ENCODE measurements at places on chromosomes 6 and 20.

- DNase-seq, result peak; percentile 88
Observed at GRCh38 chr6:52995913-52996645, 995 bp upstream of the GSTA4 start.

- peak; percentile 71 for DNase-seq
Observed at GRCh38 chr20:19757487-19758132, 448 bp upstream of the RIN2 start.

GRCh38 chr6:87667032-87667431 lies 35.0 kb downstream of the AKIRIN2 start:
- no peak for DNase-seq

GRCh38 chr6:151242420-151242861 lies 2.7 kb downstream of the AKAP12 start:
- DNase-seq, result peak; percentile 26

- peak; percentile 66 for DNase-seq
Observed at GRCh38 chr6:158972241-158973233, 27.5 kb downstream of the RSPH3 start.

DNA sequence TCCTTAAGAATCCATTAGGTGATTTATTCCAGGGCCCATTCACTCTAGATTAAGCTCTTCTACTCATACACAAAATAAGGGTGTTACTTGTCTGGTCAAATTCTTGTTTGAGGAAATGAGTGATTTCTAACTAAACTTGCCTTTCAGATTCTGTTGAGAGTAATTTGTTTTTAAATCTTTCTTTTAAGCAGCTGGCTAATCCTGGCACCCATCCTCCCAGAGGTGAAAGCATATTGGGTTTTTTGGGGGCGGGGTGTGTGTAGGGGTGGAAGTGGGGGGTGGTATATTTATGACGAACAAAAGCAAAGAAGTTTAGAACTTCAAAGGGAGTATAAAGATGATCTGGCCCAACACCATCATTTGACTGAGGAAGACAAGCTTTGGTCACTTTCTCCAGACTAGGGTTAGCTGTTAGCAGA lies 94.7 kb downstream of the RTN4IP1 start:
- DNase-seq, result no peak

DNA sequence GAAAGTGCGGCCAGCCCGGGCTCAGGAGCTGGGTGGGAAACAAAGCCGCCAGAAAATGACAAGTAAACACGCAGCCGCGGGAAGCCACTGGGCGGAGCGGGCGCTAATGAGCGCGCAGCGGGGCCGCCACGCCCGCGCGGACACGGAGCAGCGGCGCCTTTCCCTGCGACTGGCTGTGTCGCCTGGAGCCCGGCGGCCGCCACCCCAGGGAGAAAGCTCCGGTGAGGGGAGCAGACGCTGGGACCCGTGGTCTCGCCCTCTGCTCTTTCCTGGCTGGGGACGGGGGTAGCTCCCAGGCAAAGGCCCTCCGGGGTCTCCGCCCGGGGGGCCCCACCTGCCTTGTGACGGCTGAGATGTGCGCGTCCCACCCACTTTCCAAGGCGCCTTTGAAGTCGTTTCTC lies 54.9 kb downstream of the PRR18 start:
- DNase-seq, result no peak

DNA sequence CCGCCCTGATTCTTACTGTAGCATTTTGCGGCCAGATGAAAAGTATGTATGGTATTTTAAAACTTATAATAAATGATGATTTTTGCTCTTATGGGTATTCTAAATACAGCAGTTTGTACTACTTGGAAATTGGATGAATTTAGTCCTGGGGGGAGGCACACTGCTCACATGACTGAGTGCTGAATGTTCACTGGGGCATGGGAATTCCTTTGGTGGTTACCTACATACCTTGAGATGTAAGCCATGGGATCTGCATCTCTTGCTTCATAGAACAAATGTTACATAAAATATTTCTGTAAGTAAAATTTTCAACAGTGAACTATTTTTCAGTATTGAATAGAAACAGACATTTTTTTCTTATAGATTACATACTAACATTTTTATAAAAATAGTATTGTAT lies 71.1 kb downstream of the FIG4 start:
- DNase-seq, result no peak

DNA sequence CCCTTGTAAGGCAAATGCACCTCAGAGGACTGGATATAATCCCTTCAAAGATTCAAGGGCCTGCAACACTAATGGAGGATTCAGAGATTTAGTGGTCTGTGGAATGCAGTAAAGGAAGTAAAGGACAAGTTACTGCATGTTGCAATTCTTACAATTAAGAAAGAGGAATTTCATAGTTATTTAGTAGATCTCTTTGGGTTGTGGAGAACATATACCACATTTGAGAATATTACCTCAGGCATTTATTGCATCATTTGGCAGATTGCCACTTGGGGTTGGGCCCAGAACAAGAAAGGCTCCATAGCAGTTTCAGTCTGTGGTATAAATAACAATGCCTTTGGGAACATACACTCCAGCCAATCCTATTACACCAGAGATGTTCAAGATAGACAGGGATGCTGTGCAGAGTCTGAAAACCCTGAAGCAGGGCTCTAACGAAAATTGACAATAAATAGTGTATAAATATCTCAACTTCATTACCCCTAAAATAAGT lies 20.9 kb upstream of the EPM2A start:
- DNase-seq, result peak; percentile 95

GRCh38 chr6:14059791-14060436 lies 57.7 kb upstream of the CD83 start:
- no peak for DNase-seq

- DNase-seq, result no peak
Observed at GRCh38 chr6:160260367-160260766, 1.7 kb upstream of the SLC22A2 start.

DNA sequence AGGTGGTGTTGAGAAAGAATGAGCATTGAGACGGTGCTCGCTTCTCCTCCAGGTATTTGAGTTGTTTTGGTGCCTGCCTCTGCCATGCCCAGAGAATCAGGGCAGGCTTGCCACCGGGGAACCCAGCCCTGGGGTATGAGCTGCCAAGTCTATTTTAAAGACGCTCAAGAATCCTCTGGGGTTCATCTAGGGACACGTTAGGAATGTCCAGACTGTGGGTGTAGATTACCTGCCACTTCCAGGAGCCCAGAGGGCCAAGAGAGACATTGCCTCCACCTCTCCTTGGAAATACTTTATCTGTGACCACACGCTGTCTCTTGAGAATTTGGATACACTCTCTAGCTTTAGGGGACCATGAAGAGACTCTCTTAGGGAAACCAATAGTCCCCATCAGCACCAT lies 28.3 kb downstream of the SAYSD1 start:
- DNase-seq, result no peak

- no peak for DNase-seq
Observed at GRCh38 chr6:88760091-88760490, 203.3 kb downstream of the RNGTT start.

DNA sequence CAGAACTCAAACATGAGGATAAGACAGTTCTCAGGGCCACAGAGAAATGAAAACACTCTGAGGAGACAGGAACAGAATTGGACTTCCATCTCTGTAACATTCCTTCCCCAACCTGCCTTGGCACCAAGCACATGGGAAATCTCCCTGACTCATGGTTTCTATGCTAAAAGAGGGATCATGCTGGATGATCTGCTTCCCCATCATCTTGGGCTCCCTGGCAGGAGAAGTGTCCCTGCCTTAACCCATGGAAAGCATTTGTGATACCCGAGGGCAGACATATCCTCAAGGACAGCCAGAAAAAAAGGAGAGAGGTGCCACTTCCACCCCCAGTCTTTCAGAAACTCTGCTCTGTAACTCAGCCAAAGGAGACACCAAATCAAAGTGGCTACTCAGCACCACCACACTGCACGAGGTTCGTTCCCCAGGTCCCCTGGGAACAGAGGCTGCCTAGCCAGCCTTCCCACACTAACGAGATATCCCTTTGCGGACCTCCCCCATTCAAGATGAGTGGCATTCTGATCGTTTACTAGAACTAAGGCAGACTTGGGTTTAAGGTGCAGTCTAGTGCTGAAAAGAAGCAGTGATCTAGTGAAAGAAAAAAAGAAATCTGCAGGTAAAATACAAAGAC lies 34.8 kb downstream of the BLOC1S5 start:
- DNase-seq, result peak; percentile 52

DNA sequence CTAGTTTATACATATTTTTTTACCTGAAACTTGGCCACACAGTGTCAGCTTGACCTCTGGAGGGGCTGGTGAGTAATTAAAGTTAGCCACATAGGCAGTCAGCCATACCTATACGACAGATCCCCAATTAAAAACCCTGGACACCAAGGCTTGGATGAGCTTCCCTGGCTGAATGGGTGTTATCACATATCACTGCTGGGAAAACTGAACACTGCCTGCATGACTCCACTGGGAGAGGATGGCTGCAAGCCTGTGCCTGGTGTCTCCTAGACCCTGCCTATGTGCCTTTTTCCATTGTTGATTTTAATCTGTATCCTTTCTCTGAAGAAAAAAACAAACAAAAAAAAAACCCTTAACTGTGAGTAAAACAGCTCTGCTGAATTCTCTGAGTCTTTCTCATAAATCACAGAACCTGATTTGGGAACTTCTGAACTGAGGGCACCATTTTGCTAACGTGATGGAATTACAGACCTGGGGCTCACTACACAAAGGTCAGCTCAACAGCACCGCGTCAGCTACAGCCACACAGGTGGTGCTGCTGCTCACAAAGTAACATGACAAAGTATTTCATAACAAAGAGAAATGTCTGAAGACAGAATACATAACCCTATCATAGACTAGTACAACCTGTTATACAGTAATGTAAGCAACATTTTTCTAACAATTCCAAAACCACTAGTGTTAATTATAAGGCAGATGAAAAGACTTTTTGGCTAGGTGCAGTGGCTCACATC lies 97.0 kb downstream of the SLC23A2 start:
- DNase-seq, result no peak

- DNase-seq, result no peak
Observed at GRCh38 chr20:50310673-50311051, 120.0 kb downstream of the CEBPB start.

DNA sequence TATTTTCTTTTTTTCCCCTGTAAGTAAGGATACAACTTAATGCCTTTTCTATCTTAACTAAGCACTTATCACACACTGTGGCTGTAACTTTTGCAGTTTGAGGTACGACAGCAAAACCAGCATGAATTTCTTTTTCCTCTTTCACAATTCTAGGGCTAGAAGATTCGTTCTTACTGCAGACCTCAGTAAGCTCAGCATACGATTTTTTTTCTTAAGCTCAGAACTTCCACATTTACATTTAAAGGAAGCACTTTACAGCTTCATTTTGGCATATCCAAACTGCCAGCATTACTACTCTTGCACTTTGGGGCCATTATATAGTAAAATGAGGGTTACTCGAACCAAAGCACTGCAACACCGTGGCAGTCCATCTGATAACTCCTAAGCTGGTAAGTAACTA lies 889 bp upstream of the CHMP4B start:
- DNase-seq, result no peak

DNA sequence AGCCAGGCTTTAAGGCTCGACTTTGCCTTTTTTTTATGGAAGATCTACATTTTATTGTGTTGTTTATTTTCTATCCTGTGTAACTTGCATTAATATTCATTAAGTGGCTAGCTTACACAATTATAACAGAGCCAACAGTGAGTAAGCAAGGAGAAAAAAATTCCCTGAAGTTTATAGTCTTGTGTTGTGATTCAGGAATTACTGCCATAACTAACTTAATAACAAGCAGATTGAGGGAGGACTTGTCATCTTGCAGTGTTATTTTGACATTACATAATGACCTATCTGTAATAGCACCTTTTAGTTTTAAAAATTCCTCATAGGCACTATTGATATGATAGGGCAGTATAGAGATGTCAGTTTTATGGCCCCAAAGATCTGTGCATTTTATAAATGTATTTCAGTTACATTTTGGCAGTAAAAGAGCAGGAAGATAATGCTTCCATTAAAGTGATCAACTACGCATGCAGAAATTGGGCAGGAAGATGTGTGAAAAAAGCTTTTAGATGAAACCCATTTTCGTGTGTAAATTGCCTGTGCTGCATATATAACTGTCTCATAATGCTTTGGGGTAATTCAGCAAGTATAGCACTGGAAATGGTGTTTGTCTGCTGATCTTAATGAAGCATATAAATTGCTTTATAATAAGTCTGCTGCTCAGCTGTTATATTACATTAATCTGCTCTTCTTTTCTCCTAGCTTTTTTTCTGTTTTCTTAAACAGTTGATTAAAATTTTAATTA lies 123.0 kb downstream of the SMAP1 start:
- peak; percentile 12 for DNase-seq

DNA sequence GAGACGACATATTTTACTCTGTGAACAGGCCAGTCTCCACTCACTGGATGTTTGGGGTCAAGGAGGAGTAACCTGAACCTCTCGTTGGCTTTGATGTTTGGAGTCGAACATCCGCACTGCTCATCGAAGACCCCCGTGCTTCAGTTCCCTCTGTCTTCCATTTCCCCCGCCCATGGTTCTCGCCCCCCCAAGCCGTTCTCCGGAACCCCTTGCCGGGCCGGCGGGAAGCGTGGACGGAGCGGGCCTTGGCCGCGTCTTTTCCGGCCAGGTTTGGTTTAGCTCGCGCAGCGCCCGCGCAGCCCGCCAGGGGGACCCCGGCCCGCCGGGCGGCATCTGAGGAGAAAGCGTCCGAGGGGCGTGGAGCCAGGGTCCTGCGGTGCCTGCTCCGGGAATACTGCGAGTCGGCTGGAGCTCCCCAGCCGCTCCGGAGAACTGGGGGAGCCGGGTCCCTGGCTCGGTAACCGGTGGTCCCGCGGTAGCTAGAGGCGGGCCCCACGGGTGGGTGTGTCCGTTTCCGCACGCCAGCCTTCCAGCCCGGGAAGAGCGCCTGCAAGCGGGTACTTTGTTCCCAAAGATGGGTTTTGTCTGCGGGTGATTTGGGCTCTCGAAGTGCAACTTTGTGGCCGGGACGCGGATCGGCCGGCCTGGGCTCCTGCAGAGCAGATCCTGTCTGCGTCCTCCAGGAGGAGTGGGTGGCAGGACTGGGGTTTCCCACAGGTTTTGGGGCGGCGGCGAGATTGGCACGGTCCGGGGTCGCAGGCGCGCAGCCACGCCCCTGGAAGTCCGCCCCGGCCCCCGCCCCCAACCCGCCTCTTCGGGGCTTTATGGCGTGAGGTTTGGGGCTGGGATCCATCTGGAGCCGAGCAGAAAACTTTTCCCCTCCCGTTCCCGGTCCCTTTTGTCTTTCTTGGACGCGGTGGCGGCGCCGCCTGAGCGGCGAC lies at the start of gene TMEM200A:
TSS of gene TMEM200A (plus strand) at position 852 of the 941 bp plus-strand sequence. CDS start 74,406 bp downstream, outside the sequence.
- peak; percentile 63 for DNase-seq

DNA sequence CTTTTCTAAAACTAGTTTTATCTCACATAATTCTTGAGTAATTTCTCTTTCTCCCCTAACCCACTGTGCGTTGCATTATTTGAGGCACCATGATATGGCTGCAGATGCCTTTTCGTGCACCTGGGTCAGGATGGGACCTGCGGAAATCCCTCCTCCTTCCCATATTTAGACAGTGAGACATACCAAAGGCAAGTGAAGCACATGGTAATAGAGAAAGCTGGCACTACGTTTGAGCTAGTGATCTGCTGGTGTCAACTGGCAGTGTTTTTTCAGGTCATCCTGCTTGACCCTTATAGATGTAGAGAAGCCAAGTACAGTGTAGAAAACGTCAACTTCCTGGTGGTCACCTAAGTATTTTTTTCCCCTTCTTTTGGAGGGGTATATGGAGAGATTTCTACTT lies 71.7 kb downstream of the FOXO3 start:
- DNase-seq, result no peak

- no peak for DNase-seq
Observed at GRCh38 chr6:30656513-30656912, 9.6 kb downstream of the C6orf136 start.
